ENCODE measurements at places on chromosomes 6 and 20.
A peak's percentile ranks its signal among the peaks of the same experiment; 100 is the strongest.

DNA sequence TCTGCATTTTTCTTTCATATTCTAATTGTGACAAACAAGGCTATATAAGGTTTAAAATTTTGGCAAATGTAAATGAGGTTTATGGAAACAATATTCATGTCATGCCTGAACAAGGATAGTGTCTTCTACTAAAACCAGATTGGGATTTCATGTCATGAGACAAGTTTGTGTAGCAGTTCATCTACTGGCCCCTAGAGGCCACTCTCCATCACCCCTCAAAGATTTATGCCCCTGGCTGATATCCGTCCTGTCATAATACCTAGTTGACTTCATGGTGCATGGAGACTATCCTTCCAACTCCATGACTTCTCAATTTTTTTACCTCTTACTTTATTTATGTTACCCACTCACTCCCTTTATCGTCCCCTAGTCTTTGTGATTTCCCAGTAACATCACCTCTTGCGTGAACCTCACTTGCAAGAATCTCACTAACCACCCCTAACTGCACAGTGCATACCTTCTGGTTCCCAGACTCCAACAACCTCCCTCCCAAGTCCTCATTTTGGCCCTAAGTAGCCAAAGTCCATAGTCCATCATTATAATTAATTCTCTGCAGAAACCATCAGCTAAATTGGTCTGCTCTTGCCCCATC, 179.8 kb downstream of the TASP1 start:
- peak; percentile 14 for DNase-seq

- DNase-seq = no peak
Observed at GRCh38 chr6:20891161-20891560, 356.9 kb downstream of the CDKAL1 start.

DNA sequence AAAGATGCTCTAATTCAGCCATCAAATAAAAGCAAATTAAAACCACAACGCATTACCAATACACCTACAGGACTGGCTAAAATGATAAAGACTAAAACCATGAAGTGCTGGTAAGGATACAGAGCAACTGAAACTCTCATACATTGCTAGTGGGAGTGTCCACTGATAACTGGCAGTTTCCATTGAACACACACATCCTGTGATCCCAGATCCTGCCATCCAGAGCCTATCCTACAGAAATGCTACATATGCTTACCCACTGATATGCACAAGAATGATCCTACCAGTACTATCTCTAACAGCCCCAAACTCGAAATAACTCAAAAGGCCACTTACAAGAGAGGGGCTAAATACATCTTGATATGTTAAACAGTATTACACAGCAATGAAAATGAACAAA, 81.0 kb downstream of the FYN start:
- DNase-seq = no peak

GRCh38 chr6:9482030-9482738, 932.7 kb downstream of the TFAP2A start:
- no peak for DNase-seq

GRCh38 chr20:24768201-24768636, 180.8 kb upstream of the CST7 start:
- DNase-seq = no peak

DNA sequence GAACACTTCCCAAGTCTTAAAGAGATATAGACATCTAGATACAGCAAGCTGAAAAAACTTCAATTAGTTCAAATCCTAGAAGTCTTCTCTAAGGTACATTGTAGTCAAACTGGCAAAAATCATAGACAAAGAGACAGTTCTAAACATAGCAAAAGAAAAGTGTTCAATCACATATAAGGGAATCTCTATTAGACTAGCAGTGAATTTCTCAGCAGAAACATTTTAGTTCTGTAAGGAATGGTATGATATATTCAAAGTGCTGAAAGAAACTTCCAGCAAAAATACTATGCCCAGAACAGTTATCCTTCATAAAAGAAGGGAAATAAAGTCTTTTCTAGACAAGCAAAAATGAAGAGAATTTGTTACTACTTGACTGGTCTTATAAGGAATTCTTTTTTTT, 186.3 kb upstream of the SYNCRIP start:
- no peak for DNase-seq

GRCh38 chr6:122803171-122803661, 14.2 kb downstream of the SMPDL3A start:
- no peak for DNase-seq

DNA sequence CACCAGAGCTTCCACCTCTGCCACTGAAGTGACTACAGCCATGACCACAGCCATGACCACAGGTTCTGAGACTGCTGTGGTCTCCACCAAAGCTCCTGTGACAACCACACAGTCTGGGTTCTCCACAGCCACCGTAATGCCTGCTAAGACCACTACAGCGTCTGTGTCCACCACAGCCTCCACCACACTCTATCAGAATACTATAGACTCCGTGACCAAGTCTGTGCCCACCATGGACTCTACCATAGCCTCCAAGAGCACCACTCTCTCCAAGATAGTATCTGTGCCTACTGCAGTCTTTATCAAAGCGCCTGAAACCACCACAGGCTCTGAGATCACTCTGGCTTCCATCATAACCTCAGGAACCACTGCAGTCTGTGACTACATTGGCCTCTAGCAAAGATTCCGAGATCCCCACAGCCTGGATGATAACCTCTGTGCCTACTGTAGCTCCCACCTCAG, 18.3 kb upstream of the MUC21 start:
- no peak for DNase-seq

DNA sequence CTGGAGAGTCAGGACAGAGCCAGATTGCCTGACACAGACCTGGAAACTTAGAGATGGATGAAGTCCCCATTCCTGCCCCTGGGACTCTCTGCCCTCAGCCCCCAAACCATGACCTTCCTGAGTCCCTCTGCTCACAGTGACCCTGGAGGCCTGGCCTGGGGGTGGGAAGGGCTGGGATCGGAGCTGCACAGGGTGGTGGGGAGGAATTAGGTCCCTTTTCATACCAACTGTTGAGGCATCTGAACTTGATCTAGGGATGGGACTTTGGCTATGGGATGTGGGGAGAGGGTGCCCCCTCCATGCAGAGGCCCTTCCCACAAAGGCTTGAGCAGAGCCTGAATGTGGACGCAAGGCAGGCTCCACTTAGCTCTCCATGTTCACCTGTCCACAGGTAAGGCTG, 144.1 kb downstream of the MRPL14 start:
- no peak for DNase-seq

DNA sequence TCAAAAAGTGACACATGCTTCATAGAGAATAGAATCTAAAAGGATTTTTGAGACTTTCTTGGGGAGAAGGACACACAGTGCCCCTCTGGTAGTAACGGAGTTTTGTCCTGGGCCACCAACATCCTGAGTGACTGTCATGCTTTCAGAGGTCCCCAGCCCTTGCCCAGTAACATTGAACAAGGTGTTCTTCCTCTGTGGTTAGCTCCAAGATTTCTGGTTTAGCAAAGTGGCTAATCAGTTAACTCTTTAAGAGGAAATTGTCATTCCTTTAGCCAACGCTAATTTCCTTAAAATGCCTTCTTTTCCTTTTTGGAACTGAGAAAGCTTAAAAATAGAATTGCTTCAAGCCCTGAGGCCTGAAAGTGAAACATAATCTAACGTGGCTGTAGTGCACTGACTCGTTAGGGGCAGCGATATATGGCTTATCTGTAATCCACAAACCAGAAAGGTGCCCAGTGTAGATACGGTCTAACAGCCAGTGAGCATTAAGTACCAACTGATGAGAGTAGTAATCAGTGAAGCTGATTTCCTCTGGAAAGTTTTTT, 7.8 kb downstream of the E2F3 start:
- DNase-seq = peak; percentile 23

- DNase-seq = no peak
Observed at GRCh38 chr6:158783851-158784250, 35.3 kb downstream of the EZR start.

- no peak for DNase-seq
Observed at GRCh38 chr6:71473926-71474325, 185.3 kb downstream of the OGFRL1 start.

GRCh38 chr6:170313716-170314295, 7.2 kb downstream of the FAM120B start:
- DNase-seq = no peak

- DNase-seq = peak; percentile 74
Observed at GRCh38 chr6:154156135-154156896, 117.3 kb downstream of the OPRM1 start.

- DNase-seq = no peak
Observed at GRCh38 chr6:116881236-116881635, 4.2 kb downstream of the RFX6 start.

GRCh38 chr6:137121401-137121997, 51.9 kb downstream of the IL22RA2 start:
- no peak for DNase-seq

DNA sequence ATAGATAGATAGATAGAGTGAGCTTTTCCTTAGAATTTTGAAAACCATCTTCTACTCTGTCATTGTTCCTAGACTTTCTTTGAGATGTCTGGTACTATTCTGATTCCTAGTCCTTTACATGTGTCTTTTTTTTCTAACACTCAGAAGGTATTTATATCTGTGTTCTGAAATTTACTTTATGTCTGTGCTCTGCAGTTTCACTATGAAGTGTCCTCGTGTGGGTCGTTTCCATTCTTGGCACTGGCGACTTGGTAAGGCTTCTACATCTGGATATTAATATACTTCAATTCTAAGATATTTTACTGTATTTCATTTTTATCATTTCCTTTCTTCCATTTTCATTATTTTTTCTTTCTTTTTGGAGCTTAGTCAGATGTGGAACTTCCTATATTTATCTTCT, 87.0 kb downstream of the FHL5 start:
- DNase-seq = no peak

GRCh38 chr6:17622144-17622543, 22.0 kb downstream of the FAM8A1 start:
- DNase-seq = no peak

DNA sequence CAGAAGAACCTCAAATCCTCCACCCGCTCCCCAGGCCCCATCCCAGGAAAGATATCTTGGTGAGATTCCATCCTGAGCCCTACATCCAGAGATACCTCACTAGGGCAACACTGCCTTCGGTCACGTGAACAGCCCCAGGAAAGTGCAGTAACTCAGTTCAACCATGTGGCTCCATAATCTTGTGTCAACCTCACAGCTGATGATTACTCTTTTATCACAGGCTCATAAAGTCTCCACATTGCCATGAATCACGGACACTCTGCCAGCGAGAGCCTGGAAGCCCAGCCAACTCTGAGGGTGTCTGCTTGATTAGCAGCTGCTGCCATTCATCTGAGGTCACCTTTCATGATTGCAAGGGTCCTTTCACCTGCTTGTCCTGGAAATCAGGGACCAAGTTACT, 175.8 kb upstream of the LRFN2 start:
- no peak for DNase-seq

- DNase-seq = no peak
Observed at GRCh38 chr6:14393910-14394309, 276.3 kb downstream of the CD83 start.

GRCh38 chr20:19725814-19726525, 32.1 kb upstream of the RIN2 start:
- DNase-seq = no peak

DNA sequence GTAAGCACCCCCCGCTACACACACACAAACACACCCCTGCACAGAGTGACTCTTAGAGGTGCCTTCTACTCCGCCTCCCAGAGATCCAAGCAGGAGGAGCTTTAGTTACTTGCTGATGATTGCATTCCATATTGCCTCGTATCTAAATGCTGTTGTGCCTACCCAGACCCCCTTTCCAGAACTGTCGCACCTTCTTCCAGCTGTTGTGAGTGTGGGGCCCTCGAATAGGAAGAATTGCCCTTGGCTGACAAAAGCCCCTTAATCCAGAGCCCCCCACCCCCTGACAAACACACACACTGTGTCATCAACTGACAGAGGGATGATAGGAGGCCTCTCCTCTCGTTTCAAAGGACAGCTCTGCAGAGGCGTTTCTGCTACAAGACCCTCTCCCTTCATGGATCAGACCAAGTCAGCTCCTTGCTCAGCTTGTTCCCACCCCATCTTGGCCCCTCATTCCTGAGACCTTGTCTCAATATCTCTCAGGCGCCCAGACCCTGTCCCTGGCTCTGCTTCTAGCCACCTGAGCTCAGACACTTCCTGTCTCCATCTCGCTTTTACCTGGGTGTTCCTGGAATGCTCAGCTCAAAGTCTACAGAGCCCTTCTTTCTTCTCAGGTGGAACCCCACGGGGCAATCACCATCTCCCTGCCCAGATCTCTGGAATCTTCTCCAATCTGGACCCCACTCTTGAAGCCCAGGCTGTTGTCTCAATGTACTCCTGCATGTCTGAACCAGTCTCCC, 4.0 kb upstream of the VSX1 start:
- DNase-seq = no peak

Data from CD4-positive, alpha-beta T cell treated with Interferon alpha-2 for 1 hour (primary cell).